ENCODE measurements at places on chromosomes 6 and 20. TPM values are rescaled to one million over a fixed set of nuclear protein-coding genes. Genes with fewer than 3 reads are reported as not detected.

LAMA2 gene
- polyA plus RNA-seq: 7.2 TPM

SLC17A9 gene
- polyA plus RNA-seq: 23.2 TPM

HDGFL1 gene
- polyA plus RNA-seq: not detected

GRCh38 chr6:20572940-20573339, 38.7 kb downstream of the CDKAL1 start:
- DNase-seq: peak; percentile 80

- peak; percentile 78 for DNase-seq
These were observed 117.6 kb upstream of the UST start for GRCh38 chr6:148629181-148629580.

- DNase-seq: no peak
These were observed 522.5 kb downstream of the EPM2A start for GRCh38 chr6:145212813-145213212.

DNA sequence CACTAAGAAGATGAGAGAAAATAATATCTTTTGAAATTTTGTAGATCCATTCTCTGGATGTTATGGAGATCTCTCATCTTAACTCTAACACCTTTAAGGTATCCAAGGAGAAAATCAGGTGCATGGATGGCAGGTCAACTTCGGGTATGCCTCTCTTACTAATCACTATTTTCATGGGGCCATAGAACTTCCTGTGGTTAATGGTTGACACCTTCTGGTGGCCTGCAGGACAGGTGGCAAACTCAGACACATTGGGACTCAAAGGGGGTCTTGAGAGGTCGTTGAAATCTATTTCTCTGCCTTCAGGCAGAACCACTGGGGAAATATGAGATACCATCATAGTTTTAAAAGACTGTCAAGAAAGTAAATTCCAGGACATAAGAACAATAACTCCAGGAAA, 76.5 kb downstream of the ADAT2 start:
- no peak for DNase-seq

- no peak for DNase-seq
These were observed 859 bp upstream of the KIF25 start for GRCh38 chr6:167996424-167997199.

- DNase-seq: peak; percentile 73
These were observed 63.6 kb downstream of the HUS1B start for GRCh38 chr6:593139-593906.

ZSCAN16 gene
- polyA plus RNA-seq: 1.2 TPM

LGSN gene
- polyA plus RNA-seq: not detected

ATXN1 gene
- polyA plus RNA-seq: 14.2 TPM

VGLL2 gene
- not detected for polyA plus RNA-seq

FAM83B gene
- polyA plus RNA-seq: not detected

- DNase-seq: no peak
These were observed 33.8 kb downstream of the SIM1 start for GRCh38 chr6:100430962-100431361.

DNA sequence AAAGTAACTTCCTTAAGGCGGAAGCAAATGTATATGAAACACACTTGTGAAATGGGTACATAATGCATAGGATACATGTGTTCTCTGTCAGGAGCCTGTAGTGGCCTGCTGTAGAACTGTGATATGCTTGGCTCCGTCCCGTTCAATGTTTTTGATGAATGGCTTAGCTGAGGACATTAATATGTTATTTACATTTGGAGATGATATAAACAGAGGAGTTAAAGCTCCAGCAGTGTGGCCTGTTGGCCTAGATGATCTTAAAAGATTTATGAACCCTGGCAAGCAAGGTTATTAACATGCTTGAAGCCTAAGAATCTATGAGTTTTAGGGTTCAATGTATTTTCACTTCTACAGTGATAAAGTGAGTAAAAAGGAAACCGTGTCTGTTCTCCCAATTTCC, 59.2 kb downstream of the AKAP12 start:
- no peak for DNase-seq

- DNase-seq: no peak
These were observed 27.0 kb downstream of the ELOVL5 start for GRCh38 chr6:53321701-53322100.

DSN1 gene
- polyA plus RNA-seq: 15.6 TPM

DNA sequence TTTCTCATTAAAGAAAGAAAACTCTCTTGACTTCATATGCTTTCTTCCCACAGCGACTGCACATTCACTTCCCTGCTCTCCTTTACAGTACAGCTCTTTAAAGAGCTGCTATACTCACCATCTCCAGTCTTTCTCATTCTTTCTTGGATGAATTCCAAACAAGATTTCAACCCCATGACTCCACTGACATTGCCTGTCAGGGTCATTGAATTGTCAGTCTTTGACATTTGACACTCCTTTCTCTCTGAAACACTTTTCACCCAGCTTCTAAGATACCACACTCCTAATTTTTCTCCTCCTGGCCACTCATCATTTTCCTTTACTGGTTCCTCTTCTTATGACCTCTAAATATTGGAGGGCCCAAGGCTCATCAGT, 811 bp upstream of the ARMH2 start:
- DNase-seq: no peak

PTGIS gene
- polyA plus RNA-seq: 114 TPM

DNA sequence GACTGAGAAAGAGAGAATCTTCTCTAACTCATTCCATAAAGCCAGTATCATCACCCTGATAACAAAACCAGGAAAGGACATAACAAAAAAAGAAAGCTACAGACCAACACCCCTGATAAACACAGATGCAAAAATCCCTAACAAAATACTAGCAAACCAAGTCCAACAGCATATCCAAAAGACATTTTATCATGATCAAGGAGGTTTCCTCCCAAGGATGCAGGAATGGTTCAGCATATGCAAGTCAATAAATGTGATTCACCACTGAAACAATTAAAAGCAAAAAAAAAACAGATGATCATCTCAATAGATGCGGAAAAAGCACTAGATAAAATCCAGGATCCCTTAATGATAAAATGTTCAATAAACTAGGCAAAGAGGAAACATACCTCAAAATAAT, 24.5 kb upstream of the ALDH8A1 start:
- no peak for DNase-seq

DNA sequence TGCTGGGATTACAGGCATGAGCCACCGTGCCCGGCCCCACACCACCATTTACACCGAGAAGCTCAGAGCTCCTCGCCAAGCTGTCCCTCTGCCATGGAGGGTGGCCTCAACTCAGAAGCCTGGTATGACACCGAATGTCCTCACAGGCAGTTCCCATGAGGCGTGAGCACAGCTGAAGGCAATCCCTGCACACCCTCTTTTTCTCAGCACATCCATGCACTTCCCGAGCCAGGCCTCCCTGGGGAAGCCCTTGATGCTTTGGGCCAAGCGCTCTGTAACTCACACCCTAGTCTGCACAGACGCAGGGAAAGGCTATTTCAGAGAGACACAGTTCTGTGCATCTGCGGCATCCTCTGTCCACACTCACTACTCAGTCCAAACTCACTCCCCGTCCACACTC, 18.4 kb downstream of the THBS2 start:
- DNase-seq: no peak

WFDC10B gene
- not detected for polyA plus RNA-seq

CCN2 gene
- 1,621 TPM for polyA plus RNA-seq
